ENCODE measurements at places on chromosomes 16 and 17.

GRCh38 chr17:55332296-55333041, 67.7 kb downstream of the HLF start:
- no peak for DNase-seq

DNA sequence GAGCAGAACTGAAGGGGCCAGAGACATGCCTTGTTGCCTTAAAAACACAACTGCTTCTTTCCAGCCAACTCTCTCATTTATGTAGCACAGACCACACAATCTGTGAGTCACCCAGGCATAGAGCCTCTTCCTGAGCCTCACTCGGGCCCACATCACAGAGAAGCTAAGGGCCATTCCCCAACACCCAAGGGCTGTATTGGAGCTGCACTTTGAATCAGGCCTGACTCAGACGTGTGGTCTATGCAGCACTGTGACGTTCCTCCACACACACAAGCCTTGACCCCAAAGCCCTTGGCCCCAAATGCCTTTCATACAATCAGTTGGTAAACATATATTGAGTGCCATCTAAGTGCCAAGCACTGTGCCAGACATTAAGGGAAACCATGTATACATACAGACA, 308.9 kb upstream of the DYNLRB2 start:
- DNase-seq, result no peak

DNA sequence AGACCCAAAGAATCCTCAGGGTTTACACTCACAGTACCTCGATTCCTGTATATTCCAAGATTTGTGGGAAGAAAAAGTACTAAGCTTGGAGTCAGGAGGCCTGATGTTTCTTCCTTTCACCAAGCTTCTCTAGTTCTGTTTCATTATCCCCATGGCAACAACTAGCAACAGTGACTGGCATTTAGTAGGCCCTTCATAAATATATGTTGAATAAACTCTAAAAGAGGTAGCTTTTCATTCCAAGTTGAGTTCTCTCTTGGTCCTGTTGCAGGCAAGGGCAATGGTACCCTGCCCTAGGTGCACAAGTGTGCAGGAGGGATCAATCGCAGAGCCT, 527 bp upstream of the UBE2Z start:
- no peak for DNase-seq

GRCh38 chr16:35565626-35566025, 2106.2 kb downstream of the TP53TG3F start:
- no peak for DNase-seq

GRCh38 chr16:4213737-4214136, 28.1 kb downstream of the SRL start:
- DNase-seq, result peak; percentile 66

DNA sequence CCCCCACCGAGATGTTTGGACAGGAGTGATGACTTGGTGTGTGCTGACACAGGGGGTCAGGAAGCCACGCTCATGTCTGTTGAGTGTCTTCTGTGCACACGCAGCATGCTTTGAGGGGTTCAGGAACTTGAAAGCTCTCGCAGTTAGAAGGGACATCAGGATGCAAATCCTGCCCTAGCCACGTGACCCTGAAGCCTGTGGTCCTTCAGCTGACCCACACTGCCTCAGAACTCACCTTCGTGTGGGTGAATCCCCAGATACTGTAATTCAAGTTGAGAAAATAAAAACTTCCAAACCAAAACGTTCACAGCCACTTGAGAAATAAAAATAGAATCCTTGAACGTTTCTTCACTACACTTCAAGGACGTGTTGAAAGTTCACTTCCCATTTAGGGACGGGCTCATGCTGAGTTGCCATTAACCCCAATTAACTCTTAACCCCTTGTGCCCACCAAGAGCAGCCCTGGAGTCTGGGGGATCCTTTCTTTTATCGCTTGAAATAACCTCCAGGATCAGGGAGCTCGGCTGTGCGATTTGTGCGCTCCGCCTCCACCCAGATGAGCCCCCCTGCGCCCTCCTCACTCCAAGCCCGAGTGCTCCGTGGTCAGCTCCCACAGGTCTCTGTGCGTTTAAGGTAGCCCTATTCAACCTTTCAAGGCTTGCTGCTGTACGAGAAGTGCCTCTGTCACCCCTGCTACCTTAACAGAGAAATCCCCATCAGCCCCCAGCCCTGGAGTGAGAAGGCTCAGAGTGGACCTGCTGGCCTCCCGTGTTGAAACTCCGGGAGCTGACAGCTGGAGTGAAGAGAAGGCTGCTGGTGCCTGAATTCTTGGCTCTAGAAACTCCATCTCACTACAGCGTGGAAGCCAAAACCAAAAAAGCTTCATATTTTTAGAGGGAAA, 36.2 kb upstream of the NAT9 start:
- DNase-seq, result no peak

DNA sequence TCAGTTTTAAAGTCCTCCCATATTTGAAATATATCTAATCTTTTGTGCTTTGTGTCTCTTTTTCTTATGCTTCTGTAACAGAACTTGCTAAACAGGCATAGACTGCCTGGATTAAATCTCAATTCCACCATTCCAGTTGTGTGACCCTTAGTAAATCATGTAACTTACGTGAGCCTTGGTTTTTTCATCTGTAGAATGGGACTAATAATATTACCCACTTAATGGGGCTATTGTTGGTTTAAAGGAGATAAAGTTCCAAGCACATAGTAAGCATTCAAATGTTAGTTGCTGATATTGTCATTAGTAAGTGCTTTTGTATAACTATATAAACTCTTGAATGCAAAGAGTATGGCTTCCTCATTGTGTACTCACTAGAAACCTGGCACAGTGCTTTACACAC, 5.9 kb upstream of the VWA3A start:
- DNase-seq, result no peak

- DNase-seq, result no peak
These were observed 141.2 kb downstream of the CMIP start for GRCh38 chr16:81585785-81586184.

DNA sequence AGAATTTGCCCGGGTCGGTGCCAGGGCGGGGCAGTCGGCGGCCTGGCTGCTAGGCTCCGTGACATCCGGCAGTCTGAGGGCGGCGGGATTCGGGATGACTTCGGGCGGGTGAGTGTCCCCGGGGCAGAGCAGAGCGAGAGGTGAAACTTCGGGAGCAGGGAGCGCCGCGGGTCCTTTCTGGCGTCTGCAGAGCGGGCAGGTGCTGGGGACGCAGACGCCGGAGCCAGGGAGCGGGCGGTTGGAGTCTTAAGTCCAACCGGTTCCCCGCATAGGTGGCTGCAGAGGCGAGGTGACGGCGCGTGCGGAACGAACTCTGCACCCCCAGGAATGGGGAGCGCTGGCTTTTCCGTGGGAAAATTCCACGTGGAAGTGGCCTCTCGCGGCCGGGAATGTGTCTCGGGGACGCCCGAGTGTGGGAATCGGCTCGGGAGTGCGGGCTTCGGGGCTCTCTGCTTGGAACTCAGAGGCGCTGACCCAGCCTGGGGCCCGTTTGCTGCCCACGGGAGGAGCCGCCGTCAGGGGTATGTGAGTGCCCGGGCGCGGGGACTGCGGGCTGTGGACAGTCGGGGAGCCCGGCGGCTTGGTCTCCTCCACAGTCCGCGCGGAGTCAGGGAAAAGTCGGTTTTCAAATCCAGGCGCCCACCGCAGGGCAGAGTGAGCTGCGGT, at the start of gene B4GALNT2:
B4GALNT2 (plus strand) TSS at position 71 of the 666 bp plus-strand sequence; CDS start at position 95, 24 bp downstream.
- no peak for DNase-seq

Data from gastrocnemius medialis (tissue), 4 donors.